HS-27A (cell line): ENCODE measurements at places on chromosomes 4 and X.

DNA sequence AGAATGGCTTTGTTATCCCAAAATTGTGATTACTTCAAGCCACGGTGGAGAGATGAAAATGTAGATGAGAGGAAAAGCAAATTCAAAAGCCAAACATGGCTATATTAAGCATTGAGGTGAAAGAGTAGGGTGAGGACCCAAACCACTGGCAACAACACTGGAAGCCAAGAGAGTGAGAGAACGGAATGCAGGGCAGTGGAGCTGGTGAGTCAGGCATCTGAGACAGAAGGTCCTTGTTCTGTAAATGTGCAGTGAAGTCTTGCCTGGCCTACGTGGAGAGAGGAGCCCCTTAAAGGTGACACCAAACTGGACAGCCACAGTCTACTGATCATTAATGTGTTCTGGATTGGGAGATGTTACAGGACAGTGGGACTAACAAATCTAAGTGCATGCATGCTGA is 22.8 kb upstream of the SEC24B start:
- DNase-seq, result peak; percentile 7

- no peak for DNase-seq
Measured at GRCh38 chr4:147461161-147461560, 19.7 kb upstream of the EDNRA start.

- no peak for DNase-seq
Measured at GRCh38 chr4:8544282-8544681, 35.9 kb upstream of the GPR78 start.

DNA sequence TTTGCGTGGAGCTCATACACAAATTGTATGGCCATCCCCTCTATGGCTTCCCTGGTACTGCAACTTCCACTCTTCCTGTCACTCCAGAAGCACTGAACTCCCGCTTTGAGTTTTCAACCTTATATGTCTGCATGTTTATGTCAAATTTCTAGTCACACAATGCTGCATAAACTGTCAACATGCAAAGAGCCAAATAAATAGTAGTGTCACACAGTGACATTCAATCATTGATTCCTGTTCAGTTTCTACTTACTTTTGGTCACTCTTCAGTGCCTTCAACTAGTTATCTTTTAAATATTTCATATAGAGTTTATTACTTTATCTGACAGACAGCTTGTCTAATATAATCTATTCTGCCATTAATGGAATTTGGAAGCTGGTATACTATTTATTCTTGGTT is 149.3 kb downstream of the SPANXN1 start:
- no peak for DNase-seq

DNA sequence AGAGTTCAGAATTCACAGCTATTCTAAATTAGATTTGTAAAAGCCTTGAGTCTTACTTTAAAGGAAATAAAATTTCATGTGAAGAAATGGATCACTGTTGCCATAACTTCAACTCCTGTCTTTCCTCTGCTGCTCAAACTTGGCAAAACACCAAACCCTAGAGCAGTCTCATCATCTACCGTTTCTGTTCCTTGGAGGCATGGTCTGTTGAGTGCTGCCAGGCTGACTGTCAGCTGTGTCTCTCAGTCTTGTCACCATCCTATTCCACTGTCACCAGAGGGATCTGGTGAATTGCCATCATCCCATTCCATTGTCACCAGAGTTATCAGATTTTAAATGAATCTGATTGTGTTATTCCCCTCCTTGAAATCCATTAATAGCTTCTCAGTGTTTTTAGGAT is 55.6 kb downstream of the STIM2 start:
- no peak for DNase-seq

DNA sequence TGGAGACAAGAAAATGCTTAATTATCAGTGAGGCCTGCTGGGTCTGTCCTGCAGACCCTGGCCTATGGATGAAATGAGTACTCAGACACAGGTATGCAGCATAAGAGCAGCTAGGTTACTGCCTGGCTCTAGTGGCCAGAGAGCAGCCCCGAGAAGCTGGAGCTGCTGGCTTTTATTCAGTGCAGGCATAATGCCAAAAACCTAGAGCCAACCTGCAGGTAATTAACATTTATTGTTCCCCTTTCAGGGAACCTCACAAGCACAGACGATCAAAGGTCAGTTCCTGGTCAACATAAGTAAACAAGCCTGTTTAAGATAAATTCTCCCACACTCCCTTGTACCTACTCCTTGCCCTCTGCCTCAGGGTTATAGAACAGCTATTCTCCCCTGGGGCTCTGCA is 13.3 kb downstream of the IDS start:
- no peak for DNase-seq

DNA sequence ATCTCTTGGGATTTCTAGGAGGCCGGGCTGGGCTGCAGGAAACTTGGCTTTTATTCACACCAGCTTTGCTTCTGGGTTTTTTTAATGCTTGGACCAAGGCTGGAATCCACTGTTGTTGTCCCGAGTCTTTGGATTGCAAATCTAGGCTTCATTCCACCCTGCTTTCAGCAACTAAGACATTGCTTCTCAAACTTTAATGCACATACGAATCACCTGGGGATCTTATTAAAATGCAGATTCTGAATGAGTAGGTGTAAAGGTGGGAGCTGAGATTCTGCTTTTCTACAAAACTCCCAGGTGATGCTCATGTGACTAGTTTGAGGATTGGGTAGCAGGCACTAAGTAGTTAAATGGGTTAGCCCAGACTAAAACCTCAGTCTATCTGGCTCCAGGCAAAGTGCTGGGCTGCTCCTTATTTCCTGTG is 39.2 kb upstream of the GPC4 start:
- DNase-seq, result no peak

GRCh38 chr4:74158466-74159142 is 686 bp downstream of the MTHFD2L start:
- DNase-seq, result no peak

DNA sequence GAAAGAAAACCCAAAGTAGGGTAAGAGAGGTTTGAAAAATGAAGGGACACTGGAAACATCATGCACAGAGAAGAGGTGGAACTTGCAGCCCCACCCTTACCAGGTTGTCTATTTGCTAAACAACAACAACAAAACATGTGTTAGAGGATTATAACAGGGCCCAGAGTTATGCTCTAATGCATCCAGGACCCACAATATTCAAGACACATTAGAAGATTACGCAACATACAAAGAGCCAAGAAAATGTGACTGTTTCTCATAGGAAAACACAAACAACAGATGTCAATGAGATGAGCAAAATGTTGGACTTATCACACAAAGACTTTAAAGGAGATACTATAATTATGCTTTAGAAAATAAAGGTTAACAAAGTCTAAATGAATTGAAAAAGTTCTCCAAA is 128.5 kb downstream of the LRBA start:
- DNase-seq, result no peak

GRCh38 chrX:123878252-123878721 is 18.4 kb downstream of the XIAP start:
- DNase-seq, result no peak

- no peak for DNase-seq
Measured at GRCh38 chrX:34909151-34909550, 33.4 kb upstream of the FAM47B start.

GRCh38 chr4:28228561-28229491 is 1368.2 kb downstream of the STIM2 start:
- DNase-seq, result no peak

- no peak for DNase-seq
Measured at GRCh38 chrX:72094894-72095293, 36.8 kb downstream of the RTL5 start.

DNA sequence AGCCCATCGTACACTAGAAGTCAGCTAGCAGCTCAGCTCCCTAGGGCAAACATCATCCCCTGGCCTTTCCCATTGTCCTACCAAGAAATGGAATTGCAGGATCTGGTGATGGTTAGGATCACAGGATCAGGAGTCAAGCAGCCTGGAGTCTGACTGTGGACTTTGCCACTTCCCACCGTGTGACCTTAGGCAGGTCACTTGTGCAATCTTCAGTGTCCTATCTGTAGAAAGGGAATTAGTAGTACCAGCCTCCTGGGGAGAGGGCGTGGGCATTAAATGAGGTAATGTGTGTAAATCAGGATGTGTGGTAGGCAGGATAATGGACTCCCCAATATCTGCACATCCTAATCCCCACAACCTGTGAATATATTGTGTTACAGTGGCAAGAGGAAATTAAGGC is 38.6 kb upstream of the APLN start:
- no peak for DNase-seq

GRCh38 chr4:2261853-2262144 is at the start of gene MXD4:
Gene MXD4, minus strand, starts transcription at chr4:2262109. Its CDS starts 129 bp downstream, at chr4:2261980.
- no peak for DNase-seq

DNA sequence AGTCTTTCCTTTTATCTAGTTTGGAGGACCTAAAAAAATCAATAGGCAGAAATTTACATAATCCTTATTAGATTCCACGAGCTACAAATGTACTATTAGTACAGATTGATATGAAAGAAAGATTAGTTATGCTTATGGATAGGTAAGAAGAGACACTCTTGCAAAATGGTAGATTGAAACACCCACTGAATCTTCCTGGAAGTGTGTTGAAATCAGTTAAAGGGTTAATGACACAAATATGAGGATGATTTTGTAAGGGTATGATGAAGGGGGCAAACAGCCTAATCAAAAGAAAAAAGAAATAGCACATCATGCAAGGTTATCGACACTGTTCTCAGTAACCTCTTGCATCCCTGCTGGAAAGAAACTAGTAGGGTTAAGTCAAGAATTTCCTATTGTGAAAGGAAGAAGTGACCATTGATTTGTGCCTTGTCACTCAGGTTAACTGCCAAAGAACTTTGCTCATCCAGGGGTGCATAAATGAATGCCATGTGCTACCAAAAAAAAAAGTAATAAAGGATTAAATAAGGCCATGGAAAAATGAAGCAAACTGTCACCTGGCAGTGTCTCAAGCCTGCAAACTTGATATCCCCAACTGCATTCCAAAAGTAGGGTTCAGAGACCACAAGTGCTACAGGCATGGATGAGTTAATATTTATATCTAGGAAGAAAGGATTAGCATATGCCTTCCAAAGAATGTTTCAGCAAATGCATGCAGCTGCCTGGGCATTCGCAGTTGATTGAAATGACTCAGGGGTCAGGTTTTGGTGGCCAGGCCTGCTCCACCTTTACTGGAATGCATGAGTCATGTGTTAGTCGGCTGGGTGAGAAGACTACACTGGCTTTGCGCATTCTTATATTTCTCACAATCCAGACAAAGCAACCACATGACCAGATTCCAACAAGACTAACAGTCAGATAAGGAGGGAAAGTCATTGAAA is 78.3 kb upstream of the ATXN3L start:
- DNase-seq, result peak; percentile 78

DNA sequence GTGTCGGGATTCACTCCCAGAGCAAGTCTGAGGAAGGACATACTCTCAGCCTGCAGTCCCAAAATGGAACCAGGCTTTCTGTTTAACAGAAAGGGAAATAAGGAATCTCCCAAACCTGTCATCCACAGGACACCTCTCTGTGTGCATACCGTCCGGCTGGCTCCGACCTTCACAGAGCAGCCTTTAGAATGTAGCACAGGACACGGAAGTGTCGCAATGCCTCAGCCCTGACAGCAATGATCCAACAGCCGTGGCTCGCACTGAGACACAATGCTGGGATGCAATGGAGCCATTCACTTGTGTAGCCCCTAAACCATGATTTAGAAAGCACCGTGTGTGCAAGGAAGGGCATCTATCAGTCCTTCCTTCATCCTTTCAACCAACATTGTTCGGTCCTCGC is 15.5 kb upstream of the HELT start:
- no peak for DNase-seq

- no peak for DNase-seq
Measured at GRCh38 chr4:80539190-80539589, 203.7 kb downstream of the CFAP299 start.

GRCh38 chrX:69065451-69065850 is 99.8 kb downstream of the PJA1 start:
- no peak for DNase-seq
